ENCODE measurements at places on chromosomes 2 and 18.

GRCh38 chr2:235398321-235398720 lies 95.5 kb upstream of the AGAP1 start:
- no peak for DNase-seq

DNA sequence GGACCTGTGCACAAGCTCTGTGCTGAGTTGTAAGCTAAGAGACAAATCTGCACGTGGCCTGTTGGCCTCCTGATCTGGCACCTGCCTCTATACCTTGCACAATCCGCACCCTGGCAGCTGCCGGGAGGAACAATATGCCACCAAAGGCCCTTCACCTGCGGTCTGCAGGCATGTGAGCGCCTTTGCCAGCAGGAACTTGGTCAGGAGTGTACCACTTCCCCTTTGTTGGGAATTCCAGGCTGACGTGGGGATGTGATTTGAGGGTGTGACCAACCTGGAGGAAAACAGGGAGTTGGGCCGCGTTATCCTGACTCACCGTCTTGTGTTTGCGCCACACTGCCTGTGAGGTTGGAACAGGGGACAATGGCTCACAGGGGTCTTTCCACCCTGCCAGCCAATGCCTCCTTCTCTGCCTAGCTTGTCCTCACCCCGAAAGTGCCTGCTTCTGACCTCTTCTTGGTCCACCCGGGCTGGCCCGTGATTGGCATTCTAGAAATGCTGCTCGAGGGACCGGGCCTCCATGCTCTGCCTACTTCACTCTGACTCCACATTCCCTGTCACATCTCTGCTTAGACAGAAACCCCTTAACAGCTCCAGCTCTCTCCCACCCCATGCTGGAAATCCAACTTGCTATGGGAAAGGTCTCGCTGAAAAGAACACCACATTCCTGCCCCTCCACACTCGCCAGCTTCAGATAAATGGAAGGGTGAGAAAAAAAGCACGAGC lies 67.1 kb upstream of the MAP4K4 start:
- no peak for DNase-seq

DNA sequence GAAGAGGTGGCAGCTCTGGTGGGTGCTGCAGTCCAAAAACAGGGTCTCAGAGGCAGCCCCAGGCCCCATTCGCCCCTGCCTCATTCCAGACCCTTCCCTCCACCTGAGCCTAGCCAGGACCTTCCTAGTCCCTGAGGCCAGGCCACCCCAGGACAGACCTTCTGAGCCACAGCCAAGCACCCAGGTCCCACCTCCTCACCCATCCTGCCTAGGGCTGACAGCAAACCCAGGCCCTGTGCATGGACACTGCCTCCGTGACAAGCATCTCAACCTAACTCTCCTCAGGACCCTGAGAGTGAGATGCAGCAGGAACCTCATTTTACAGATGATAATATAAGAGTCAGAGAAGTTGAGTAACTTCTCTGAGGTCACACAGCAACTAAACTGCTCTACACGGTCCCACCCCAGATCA lies 15.5 kb downstream of the ADRA2B start:
- no peak for DNase-seq

DNA sequence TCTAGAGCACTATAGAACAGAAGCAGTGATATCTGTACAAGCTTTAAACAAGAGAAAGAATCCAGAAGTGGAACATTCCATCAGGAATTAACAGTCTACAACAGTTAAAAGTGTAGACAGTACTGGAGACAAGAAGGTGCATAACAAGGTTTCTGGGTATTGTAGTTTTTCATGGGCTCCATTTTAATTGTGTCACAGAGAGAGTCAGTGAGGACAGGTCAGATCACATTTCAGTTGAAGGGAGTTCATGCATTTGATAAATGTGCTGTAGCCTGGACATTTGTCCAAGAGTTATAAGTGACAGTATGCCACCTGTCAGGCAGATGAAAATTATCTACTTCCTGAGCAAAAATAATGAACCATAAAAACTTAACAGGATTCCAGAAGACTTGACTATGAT lies 328.6 kb downstream of the CNTNAP5 start:
- DNase-seq = no peak

DNA sequence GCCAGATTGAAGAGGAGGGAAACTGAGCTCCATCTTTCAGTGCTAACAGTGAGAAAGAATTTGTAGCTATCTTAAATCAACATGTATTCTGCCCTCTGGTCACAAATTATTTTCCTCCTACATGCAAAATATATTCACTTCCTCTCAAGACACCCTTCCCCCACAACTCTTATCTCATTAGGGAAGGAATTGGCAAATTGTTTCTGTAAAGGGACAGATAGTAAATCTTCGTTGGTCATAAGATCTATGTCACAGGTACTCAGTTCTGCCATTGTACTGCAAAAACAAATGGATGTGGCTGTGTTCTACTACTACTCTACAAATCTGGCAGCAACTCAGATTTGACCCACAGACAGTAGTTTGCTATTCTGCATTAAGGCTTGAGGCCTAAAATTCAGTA lies 53.0 kb upstream of the CYP20A1 start:
- DNase-seq = no peak

DNA sequence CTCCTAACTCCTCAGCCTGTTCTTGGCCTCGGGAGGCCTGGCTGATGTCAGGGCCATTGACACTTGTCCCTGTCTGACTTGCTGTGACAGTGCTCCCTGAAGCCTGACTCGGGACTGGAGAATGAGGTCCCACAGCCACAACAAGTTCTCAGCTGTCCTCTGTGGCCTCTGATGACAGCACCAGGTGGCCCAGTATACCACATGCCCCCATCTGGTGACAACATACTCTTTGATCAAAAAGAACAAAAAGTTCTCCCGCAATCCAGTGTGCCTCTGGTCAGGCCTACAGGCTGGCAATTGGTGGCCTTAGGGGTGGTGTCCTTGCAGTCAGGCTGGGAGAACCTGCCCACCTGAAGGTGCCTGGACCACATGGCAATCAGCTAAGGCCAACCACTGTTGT lies 102.6 kb downstream of the SEPTIN10 start:
- DNase-seq = no peak

DNA sequence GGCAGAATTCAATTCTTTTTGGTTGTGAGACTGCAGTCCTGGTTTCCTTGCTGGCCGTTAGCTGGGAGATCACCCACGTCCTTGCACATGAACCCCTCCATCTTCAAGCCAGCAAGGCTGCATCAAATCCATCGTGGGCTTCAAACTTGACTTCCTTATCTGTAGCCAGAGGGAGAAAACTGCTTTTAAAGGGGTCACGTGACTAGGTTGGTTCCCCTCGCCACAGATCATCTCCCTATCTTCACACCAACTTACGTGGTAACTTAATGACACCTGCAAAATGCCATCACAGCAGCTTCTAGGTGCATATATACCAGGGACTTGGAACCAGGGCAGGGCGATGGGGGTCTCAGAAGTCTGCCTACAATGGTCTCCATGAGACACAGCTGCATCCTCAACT lies 169.5 kb downstream of the MTCL1 start:
- DNase-seq = no peak

DNA sequence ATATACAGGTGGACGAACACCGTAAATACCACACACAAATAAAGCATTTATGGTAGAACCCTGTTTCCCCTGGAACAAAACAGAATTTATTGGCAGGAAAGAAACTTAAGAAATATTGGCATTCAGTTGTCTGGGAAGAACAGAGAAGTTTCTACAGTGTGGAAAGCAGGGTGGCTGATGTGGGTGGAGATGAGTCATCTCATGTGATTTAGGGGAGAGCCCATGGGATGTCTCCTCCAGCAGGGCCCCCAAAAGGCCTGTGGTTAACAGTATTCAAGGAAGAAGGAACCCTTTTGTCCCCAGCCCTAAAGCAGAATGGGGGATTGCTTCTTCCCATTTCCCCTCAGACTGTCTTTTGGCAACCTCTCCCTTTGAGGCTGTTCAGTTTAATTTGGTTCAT lies 24.2 kb downstream of the SIX3 start:
- DNase-seq = no peak

DNA sequence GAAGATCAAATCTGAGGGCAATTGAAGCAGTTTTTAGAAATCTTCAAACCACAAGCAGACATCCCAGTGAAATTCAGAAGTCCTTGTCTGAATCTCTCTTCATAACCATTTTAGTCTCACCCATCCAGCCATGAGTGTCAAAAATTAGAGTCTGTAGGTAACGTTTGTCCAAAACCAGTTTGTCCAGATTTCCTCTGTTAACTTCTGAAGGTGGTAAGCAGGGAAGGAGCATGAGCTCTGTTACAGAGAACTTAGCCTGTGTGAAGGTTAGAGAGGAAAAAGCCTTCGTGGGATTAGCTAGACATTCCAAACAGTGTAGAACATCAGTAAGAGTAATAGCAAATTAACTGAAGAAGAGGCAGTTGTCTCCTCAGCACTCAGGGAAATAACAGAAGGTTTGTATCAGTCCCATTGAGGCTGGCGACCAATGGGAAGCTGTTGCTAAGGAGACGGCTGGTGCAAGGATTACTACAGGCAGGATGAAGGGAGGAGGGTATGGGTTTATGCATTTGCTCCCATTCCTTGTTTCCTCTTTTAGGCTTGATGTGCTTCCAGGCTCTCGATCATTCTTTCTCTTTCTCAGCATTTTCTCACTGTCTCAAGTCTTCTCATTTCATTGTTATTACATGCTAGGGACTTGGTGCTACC lies 8.7 kb upstream of the GPR155 start:
- DNase-seq = no peak

DNA sequence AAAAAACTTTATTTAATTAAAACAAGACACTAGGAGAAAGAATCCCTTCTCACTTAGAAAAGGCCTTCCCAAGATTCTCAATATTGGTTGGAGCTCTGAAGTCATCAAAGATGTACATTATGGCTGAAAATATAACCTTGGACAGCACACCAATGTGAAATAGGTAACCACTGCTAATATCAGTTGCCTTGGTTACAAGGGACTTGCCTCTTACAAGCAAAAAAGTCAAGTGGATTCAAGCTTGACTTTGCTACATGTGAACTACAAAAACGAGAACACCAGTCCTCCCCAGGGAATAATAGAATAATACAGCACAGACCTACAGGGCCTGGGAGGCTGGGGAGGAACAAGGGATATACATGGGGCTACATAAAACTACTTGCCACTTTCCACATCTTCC lies 46.1 kb downstream of the NABP1 start:
- no peak for DNase-seq

GRCh38 chr2:129882476-129882875 lies 97.0 kb upstream of the RAB6C start:
- no peak for DNase-seq

- no peak for DNase-seq
These were observed 192.4 kb upstream of the ERBB4 start for GRCh38 chr2:212730994-212731393.

All from activated naive CD4-positive, alpha-beta T cell (primary cell).